ENCODE measurements at places on chromosomes 6 and 20. TPM values are rescaled to one million over a fixed set of nuclear protein-coding genes. Genes with fewer than 3 reads are reported as not detected.

- DNase-seq: no peak
- H3K4me1 ChIP-seq: no peaks in the 10 kb centered on the region
- H3K27ac ChIP-seq: no peak overlapping the region
- no peak overlapping the region for H3K4me3 ChIP-seq
- H3K27me3 ChIP-seq: no peaks in the 10 kb centered on the region
These were observed 123.7 kb downstream of the AKAP7 start for GRCh38 chr6:131258816-131259476.

- no peaks in the 10 kb centered on the region for H3K4me1 ChIP-seq
- no peak for DNase-seq
- no peaks in the 10 kb centered on the region for H3K36me3 ChIP-seq
- no peaks in the 10 kb centered on the region for H3K27me3 ChIP-seq
- H3K27ac ChIP-seq: no peak overlapping the region
These were observed 24.3 kb upstream of the MCUR1 start for GRCh38 chr6:13838616-13839015.

GRCh38 chr6:110934381-110934898 is 24.1 kb upstream of the GTF3C6 start:
- no peaks in the 10 kb centered on the region for H3K36me3 ChIP-seq
- H3K4me1 ChIP-seq: no peaks in the 10 kb centered on the region
- DNase-seq: no peak
- no peaks in the 10 kb centered on the region for H3K27me3 ChIP-seq
- no peak overlapping the region for H3K4me3 ChIP-seq
- no peak overlapping the region for H3K27ac ChIP-seq

- peak overlapping the region; percentile 76 for H3K27ac ChIP-seq
- no peaks in the 10 kb centered on the region for H3K4me1 ChIP-seq
- DNase-seq: no peak
These were observed 9.4 kb downstream of the ARFGEF2 start for GRCh38 chr20:48930878-48931277.

DNA sequence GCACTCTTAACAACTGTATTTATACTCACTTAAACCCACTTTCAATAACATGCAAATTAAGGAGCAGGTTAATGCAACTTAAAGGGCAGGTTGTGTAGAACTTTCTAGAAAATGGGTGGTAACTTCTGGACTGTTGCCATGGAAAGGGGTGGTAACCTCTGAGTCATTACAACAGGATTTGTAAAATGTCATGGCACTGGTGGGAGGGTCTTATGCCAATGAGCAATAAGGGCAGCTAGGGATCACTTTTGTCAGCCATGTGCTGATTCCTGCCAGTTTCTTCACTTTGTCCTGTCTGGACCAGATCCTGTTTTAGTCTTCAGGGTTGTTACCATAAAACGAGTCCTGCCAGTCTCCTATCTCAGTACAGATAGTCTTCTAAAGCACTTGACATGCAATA is 560.5 kb upstream of the PTCHD4 start:
- H3K4me1 ChIP-seq: no peaks in the 10 kb centered on the region
- H3K27me3 ChIP-seq: no peaks in the 10 kb centered on the region
- no peak for DNase-seq
- H3K27ac ChIP-seq: no peak overlapping the region
- H3K36me3 ChIP-seq: no peaks in the 10 kb centered on the region
- no peak overlapping the region for H3K4me3 ChIP-seq

Gene LY6G6C
- not detected for total RNA-seq
